ENCODE measurements at places on chromosomes 5 and 9.

DNA sequence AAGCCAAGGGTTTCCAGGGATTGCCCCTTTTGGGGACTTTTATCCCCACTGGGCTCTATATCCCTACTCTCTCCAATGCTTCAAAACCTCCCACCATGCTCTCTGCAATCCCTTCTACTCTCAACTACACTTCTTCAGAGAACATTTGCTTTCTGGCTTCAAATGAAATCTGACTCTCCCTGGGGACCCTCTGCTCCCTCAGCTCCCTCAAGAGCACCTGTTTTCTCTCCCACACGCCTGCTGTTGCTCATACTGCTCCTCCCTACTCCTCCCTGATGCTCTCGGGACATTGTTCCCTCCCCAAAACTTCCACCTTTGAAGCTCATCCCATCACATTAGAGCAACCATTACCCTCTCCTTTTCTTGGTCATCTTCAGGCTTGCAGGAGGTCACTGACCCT, 344.9 kb downstream of the CDK5RAP2 start:
- no peak for DNase-seq

DNA sequence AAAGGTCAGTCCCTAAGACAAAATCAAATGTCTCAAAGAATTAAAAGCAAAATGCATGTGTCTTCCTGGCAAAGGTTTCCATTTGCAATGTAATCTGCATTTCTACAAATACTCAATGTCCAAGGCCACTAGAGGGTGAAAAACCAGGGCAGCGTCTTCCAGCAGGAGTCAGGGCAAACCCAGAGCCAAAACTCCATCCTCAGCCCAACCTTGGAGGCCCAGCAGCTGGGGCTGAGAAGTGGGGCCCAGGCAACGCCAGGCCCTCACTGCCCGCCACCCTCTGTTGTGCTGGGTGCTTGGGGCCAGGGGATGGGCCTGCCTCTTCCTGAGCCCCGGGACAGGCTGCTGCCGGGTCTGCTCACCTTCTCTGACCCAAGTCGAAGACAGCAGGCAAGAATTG, 200.1 kb downstream of the PAX5 start:
- no peak for DNase-seq

DNA sequence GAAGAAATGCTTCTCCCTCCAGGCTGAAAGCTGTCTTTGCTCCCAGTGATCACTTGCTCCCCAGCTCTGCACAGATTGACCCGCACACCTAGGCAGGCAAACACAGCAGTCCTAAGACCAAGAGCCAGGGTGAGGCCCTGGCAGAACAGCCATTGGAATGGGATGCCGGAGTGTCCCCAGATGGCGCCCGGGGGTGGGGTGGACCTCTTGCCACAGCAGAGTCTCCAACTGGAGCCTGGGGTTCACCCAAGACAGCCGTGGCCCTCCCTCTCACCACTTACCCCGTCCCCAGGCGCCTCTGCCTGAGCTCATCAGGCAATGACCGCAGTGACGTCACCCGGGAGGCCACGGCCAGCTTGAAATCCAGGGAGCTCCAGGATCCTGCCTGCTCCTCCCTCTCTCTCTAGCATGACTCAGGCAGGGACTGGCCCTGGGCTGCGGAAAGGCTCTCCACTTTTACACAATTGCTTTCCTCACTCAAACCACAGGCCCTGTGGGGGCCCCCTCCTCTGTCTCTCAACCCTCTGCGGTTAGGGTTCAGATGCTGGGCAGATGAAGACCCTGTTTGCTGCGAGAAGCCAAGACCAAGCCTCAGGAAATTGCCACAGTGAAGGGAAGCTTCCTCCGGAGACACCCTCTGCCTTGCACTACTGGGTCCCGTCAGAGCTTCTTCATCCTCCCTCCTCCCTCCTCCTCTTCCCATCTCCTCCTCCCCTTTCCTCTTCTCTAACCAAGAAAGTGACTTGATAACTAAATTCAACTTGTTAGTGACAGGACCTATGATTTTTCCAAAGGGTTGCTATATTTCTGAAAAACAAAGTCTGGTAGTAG, 24.3 kb upstream of the PTGES start:
- no peak for DNase-seq

DNA sequence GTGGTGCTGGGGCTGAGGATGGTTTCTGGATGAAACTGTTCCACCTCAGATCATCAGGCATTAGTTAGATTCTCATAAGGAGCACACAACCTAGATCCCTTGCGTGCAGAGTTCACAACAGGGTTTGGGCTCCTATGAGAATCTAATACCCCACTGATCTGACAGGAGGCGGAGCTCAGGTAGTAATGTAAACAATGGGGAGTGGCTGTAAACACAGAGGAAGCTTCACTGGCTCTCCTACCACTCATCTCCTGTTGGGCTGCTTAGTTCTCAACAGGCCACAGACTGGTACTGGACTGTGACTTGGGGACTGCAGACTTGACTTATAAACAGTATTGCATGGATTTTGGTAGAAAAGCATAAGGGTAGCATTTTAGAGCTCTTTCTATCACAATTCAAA, 870.7 kb upstream of the CDH10 start:
- DNase-seq = no peak

DNA sequence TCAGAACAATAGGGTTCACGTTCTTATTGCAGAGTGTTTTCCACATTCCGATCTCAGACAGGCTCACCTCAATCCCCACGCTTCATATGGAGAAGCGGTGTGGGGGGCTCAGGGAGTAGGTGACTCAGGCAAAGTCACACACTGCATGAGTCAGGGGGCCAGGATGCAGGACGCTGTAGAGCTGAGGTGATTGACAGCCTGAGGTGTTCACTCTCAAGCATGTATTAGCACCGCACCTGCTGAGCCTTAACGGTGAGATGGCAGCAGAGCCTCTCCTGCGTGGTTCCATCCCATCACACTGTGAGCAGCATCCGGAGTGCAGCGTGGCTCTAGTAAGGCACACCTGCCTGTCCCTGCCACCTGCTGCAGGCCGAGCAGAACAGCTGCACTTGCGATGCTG, 194.0 kb downstream of the IRX2 start:
- DNase-seq = no peak

DNA sequence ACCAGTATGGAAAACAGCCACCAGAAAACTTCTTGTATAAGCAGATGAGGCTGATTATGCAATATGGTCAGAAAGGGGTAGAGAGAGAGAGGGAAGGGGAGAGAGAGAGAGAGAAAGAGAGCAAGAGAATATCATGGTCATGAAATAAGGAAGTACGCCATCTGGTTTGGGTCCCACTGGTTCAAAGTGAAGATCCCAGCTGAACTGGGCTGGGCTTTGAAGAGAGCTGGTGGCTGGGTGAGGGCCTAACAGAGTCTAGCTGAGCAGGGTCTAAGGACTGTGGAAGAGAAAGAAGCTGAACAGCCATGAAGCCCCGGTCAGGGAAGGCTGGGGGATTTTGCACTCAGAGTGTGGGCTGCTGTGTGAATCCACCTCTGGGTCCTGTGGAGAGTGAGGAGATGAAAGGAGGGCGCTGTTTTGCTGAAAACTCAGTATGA, 14.6 kb downstream of the TRIM14 start:
- DNase-seq = no peak

DNA sequence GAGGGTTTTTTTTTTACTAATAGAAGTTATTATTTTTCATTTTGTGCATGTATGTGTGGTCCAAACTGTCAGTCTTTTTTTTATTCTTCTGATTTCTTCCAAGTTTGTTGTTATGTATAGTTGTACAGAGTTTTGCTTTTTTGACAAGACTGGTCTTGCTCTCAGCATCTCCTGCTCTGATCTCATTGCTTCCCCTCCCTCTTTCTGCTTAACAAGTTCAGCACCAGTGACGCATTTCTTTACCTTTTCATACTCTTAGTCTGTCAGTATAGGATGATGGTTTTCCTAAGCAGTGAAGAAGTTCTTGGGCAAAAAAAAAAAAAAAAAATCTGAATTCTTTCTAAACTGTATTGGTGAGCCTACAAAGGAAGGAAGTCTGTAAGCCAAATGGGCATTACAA, 135.1 kb downstream of the CD180 start:
- no peak for DNase-seq

DNA sequence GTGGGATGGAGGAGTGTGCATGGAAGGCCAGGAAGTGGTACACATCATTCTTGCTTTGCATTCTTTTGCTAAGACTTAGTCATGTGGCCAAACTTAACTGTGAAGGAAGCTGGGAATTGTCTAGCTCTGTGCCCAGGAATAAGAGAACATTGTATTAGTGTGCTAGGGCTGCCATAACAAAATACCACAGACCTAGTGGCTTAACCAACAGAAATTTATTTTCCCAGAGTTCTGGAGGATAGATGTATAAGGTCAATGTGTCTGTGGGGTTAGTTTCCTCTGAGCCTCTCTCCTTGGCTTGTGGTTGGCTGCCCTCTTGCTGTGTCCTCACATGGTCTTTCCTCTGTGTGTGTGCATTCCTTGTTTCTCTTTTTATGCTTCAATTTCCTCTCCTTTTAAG, 32.4 kb downstream of the NNT start:
- no peak for DNase-seq

DNA sequence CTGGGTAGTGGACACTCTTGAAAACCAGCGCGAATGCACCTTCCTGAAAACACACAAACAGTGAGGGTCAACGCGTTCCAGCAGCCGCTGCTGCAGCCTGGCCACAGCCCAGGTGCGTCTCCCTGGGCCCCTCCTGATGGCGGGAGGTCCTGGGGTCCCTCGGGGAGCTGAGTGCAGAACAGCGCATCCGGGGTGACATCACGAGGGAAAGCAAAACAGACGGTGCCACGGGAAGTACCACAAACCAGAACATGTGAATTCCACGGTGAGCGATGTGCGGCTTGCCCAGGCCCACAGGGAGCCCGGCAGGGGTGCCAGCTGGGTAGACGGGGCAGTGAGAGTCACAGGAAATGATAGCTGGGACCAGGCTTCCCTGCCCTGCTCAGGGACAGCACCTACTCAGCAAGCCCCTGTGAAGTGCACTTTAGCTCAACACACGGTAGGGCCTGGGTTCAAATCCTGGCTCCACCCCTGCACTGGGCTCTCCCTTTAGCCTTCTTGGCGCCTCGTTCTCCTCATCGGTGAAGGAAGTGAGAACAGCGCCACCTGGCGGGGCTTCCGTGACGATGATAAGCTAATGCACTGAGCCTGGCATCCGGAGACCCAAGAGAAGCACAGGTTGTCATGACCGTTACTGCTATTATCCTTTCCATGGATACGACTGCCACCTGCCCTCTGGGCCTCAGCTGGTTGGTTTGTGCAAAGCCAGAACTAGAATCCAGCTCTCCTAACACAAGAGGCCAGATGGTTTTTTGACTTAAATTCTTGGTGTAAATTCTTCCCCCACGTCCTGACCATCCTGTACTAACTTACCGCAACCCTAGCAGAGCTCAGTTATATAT, 24.6 kb downstream of the GFPT2 start:
- DNase-seq = peak; percentile 43

DNA sequence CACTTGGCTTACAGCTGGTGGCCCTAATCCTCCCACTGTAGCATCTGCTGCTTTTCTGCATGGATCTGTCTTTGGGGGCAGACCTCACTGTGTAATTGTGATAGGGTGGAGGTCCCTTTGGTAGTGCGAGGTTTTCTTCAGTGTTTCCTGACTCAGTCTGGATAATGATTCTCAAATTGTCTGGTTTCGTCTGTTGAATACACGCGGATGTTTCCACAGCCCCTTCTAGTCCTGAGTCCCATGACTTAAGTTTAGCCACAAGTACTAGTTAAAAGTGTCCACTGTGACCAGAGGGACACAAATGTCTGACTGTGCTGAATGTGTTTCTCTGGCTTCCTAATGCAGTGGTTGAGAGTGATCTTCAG, 70.5 kb downstream of the LMNB1 start:
- DNase-seq = no peak

DNA sequence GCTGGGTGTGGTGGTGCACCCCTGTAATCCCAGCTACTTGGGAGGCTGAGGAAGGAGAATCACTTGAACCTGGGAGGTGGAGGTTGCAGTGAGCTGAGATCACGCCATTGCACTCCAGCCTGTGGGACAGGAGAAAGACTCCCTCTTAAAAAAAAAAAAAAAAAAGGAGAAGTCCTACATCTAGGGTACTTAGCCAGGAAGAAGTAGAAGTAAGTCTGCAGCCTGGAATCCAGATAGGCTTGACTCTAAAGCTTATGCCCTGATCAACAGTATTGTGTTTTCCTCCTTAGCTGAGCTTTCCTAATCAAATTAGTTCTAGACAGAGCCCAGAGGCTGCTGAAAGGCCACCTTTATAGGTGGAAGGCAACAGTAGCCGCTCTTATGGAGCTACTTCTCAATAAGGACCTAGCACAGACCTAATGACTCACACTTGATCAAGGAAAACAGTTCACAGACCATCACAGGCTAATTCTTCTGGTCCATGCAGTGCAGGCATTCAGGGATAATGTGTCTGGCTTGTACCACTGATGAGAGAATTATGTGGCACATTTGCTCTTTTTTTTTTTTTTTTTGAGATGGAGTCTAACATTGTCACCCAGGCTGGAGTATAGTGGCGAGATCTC, 105.5 kb upstream of the KLF4 start:
- no peak for DNase-seq

DNA sequence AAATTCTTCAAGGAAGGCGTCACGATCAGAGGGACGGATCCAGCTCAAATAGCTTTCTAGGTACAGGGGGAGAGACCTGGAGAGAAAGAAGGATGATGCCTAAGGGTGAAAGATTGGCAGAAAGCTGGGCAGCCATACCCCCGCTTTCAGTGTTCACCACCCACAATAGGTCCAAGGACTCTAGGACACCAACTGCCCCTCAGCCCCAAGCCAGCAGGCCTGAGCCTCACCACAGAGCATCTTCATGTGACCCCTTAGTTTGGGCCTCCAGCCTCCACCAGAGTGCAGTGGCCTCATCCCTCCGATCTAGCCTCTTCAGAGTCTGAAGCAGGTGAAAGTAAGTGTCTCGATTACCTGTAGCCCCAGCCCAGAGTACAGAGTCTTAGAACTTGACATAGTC, 1.7 kb upstream of the VCP start:
- DNase-seq = no peak

DNA sequence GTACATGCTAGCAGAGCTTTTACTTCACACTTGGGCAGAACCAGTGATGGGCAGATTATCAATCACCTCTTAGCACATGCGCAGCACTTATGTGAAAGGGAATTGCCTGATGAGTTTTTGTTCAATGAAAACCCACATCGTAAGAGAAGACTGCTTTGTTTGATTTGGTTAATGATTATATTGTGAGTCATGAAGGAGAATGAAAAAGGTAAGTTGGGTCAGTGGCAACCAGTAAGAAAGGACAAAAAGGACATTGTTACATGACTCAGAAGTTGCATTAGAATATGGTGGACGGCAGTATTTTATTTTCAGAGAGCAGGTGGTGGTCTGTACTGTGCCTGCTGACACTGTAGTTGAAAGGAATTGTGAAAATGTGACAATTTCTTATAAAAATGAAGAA, 127.4 kb downstream of the AOPEP start:
- no peak for DNase-seq

- no peak for DNase-seq
These were observed 23.8 kb downstream of the ALG2 start for GRCh38 chr9:99197987-99198386.

GRCh38 chr5:88142886-88143692, 125.6 kb downstream of the TMEM161B start:
- DNase-seq = no peak
